ENCODE measurements at places on chromosomes 2 and 18. TPM values are rescaled to one million over a fixed set of nuclear protein-coding genes. Genes with fewer than 3 reads are reported as not detected.

The RNMT gene
- total RNA-seq: 56.9 TPM

The MTLN gene
- total RNA-seq: 26.6 TPM

The NDUFS1 gene
- 84.6 TPM for total RNA-seq

The IL36A gene
- not detected for total RNA-seq

The CLIP4 gene
- total RNA-seq: 58.1 TPM

The TLX2 gene
- 0.63 TPM for total RNA-seq

The FSHR gene
- total RNA-seq: 0.69 TPM

The CIDEA gene
- total RNA-seq: 0.48 TPM

The SCN3A gene
- 6.1 TPM for total RNA-seq

The PLCL1 gene
- total RNA-seq: 17.8 TPM

The C18orf32 gene
- total RNA-seq: 38.3 TPM

The DUSP2 gene
- total RNA-seq: 18.5 TPM

The SPHKAP gene
- 1.1 TPM for total RNA-seq

The MBP gene
- 24.4 TPM for total RNA-seq

Data from urinary bladder (tissue), 4 donors.